ENCODE measurements at places on chromosomes 7 and 10. TPM values are rescaled to one million over a fixed set of nuclear protein-coding genes. Genes with fewer than 3 reads are reported as not detected.
A peak's percentile ranks its signal among the peaks of the same experiment; 100 is the strongest.

- no peak for DNase-seq
These were observed 40.2 kb downstream of the ANKRD61 start for GRCh38 chr7:6071406-6071805.

DNA sequence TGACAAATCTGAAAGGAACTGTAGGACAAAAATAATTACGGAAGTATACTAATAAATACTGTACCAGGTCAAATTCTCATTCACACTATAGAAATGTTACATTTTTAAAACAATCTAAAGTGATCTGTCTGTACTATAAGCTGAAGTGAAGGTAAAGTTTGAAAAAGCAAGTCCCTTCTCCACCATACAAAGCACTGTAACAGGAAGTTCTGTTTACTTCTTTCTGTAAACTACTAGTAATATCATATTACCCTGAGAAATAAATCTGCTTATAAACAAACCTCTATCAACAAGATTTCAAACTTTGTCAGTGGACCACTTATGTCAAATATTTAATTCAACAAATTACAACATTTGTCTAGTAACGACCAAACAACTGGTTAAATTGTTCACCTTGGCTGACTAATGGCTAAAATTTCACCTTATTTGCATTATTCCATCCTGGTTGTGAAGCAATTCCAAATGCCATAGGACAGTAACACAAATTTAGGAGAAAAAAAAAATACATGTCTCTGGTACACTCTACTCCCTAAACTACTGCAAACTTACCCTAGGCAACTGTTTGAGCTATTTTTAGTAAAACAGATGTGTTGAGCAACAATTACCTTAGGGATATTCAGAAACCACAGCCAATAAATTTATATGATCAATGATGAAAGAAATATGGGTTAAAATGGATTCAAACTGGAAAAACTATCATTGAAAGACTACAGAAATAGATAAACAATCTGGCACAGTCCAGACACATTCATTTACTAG is 126.0 kb downstream of the NRBF2 start:
- DNase-seq: no peak

DNA sequence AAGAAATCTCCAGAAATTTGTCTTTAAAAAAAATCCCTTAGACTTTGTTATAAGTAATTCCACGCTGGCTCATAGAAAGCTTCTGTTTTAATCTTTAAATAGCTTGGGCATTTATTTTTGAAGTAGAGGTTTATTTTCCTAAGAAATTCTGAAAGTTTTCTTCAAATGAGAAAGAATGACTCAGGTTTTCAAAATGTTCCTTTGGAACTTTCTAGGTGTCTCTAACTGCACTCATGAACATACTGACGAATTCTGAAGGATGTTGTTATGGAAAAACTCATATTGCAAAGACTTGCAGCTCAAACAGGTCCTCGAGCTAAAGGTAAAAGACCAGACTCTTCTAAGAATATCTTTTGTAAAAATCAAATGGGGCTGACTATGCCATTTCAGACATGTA is 10.7 kb downstream of the DGKI start:
- no peak for DNase-seq

- no peak for DNase-seq
These were observed 106.6 kb upstream of the MKLN1 start for GRCh38 chr7:131221061-131221460.

- DNase-seq: no peak
These were observed 49.1 kb downstream of the AOC1 start for GRCh38 chr7:150901160-150902035.

DNA sequence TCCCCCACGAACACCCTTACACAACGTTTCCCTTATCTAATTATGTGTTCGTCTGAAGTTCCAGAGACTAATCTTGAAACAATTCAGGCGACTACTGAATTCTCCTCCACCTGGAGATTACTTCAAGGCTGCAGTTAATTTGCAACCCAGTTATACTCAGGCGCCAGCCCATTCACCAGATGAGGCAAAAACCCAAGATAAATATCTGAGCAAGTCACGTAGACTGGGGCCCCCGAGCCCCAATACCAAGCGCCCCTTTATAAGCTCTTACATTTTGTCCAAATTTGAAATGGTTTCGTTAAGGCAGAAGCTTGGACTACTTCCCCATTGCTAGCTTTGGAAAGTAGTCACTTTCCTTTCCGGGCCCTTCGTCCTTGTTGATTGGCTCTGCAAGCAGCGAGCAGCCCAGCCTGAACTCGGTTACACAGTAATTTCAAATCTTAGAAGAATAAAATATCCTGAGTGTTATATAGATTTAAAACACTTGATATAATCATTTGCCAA is 1.2 kb downstream of the TPK1 start:
- DNase-seq: no peak

- DNase-seq: no peak
These were observed 38.7 kb upstream of the ARHGAP21 start for GRCh38 chr10:24762161-24762924.

DNA sequence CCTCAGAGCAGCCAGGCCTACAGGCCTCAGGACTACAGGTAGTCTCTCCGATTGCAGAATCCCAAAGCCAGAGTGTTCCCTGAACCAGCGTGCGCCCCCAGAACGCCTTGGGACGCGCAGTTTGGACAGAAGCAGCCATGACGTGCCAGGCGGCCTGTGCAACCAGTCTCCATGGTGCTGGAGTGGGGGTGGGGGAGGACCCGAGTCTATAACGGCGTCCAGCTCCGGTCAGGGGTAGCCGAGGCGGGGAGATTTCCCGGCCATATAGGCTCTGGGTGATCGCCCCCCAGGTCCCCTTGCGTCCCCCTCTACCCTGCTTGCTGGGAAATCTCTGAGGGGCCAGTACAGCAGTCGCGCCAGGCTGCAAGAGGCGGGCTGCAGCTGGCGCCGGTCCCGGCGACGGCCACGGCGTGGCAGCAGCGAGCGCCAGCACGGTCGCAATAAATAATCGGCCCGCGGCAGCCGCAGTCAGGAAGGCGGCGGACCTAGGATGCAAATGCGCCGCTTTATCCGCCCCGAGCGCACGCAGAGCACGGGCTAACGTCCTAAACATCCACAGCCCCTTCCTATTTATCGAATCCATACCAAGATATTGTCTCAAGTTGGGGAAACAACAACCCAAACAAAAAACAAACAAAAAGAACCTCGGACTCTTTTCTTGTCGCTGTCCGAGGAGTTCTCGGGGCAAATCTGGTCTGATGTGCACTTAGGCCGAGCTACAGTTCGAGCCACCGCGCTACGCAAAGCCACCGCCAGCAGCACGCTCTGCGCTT is 1.6 kb downstream of the HOXA3 start:
- peak; percentile 74 for DNase-seq

DNA sequence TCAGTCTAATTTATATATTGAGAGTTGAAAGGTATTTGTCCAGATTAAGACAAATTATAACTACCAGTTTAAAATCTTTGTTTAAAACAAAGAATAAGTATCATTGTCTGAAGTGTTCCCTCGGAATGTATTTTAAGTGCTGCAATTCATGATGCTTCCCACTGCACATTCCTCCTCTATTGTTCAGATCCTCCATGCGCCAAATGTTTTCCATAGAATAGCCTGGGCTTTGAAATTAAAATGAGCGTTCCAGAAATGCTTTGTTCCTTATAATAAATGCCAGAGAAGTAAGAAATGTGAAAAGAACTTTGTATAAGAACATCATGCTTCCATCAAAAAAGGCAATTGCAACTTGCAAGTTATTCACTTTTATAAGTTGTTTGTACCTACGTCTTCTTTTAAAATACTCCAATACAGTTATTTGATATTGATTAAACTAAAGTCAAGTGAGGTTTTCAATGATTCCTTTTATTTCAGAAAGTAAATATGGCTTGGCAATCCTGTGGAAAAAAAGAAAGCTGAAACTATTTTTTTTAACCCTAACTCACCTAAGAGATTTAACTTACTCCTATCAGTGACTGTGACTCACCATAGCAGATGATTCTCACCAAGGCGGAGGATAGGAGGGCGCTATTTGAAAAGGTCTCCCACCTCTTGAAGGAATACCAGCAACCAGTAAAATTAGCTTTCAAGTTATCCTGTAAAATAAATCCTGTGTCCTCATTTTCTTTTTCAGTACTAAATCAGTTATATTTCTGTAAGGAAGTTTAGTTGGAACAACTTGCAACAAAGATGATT is 85.8 kb downstream of the CTNNA3 start:
- DNase-seq: no peak

- DNase-seq: peak; percentile 89
These were observed at the start of gene NPM3 for GRCh38 chr10:101782811-101783735. NPM3 (minus strand) TSS chr10:101783446; CDS start chr10:101783390, 56 bp downstream.

The AFAP1L2 gene
- 8.8 TPM for total RNA-seq

The EPHB6 gene
- 1.8 TPM for total RNA-seq

The GPR146 gene
- 8.1 TPM for total RNA-seq

The OR13A1 gene
- not detected for total RNA-seq

The OR2A25 gene
- total RNA-seq: not detected

The PPP1R3A gene
- total RNA-seq: not detected
